ENCODE measurements at places on chromosomes 16 and 17.
A peak's percentile ranks its signal among the peaks of the same experiment; 100 is the strongest.

DNA sequence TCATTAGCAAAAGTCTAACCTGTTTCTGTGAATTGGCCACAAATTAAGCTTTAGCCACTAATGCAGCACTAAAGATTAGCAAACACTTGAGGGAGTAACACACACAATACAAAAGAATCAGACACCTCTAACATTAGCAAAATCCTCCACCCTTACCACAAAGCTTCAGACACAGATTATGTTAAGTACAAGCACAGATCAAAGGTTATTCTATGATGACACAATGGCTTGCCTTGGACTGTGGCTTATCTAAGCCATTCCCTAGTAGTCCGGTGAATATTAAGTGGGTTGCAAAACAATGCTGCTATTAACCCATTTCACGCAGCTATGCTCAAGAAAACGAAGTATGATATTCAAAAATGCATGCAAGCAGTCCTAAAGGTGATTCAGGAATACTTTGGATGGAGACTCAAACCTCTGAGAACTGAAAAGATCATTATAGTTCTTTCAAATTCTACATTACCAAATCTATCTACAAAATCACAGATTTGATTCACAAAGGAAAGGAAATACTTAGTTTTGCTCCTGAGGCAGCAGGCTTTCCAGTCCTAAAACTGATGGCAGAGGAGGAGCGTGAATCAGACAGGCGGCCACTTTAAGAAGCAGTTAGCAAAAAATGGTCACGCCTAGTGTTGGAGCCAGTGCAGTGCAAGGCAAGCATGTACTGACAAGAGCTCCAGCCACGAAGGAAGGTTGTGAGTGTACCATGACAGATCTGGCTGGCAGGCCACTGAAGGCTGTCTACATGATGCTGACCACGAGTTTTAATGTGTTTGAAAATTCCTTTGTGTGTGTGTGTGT is 67.2 kb downstream of the PARN start:
- DNase-seq, result no peak

GRCh38 chr17:77880711-77881450 is 77.6 kb upstream of the TNRC6C start:
- DNase-seq, result peak; percentile 25

DNA sequence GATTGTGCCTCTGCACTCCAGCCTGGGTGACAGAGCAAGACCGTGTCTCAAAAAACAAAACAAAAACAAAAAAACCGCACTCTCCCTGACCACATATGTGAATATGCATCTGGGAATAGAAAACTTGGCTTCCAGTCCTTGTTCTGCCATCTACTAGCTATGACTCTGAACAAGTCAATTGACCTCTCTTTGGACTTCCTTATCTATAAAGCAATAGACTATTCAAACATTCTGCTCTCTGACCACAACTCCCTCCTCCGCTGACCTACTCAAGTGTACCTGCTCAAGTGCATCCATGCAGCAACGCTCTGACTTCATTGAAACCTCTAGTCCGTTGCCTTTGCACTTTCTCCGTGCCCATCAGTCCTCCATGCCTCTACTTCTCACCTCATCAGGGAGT is 52.6 kb upstream of the KDM6B start:
- DNase-seq, result no peak

DNA sequence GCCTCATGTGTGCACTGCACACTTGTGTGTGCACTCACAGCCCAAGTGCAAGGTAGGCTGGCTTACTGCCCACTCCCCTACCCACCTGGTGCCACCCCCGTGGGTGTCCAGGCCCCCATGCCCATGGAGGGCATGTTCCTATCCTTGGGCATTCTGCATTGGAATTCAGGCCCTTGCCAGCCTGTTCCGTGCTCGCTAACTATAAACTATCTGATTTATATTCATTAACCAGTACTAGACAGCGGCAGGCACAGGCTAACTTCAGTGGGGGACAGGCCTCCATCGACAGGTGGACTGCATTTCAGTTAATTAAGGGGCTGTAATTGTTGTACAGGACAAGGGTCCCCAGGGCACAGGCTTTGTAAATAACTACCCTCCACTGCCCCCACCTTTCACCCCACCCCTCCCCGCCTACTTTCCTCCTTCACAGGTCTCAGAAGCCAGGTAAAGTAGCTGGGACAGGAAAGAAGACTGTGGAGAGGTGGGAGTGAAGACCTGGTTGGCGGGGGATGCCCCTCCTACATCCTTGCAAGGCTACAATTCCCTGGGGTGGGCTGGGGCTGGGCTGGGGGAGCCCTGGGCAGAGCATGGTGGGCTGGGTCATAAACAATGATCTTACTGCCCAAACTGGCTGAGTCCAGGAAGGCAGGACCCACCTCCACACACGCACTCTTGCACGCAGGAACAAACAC is 119.0 kb upstream of the LHX1 start:
- no peak for DNase-seq

GRCh38 chr16:89557690-89558490 is 2.6 kb upstream of the RPL13 start:
- no peak for DNase-seq

GRCh38 chr17:80904036-80904753 is 87.4 kb upstream of the CHMP6 start:
- no peak for DNase-seq

DNA sequence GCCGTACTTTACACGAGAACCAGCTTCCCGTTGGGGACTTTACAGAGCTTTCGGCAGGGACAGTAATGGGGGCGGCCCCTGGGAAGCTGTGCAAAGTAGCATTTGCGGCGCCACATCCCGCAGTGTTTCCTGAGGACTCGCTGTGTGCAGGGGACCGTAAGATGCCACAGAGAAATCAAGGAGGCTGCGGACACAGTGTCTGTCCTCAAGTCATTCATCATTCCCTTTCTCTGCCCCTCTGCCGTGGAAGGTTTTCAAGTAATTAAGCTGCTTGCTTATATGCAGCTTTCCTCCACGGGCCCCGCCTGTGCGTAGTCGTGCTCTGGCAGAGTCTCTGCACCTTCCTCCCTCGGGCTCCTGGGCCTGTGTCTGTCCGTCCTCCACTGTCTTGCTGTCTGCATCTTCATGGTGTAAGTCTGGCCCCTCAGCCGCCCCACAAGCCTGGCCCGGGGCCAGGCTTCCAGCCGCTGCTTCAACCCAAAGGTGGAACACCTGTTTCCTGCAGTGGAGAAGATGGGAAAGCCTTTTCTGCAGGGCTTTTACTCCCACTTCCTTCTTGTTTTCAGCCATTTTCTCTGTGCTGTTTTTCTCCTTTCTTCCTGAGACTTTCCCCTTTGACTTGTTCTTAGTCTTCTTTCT is 216.9 kb upstream of the CHMP6 start:
- DNase-seq, result no peak

DNA sequence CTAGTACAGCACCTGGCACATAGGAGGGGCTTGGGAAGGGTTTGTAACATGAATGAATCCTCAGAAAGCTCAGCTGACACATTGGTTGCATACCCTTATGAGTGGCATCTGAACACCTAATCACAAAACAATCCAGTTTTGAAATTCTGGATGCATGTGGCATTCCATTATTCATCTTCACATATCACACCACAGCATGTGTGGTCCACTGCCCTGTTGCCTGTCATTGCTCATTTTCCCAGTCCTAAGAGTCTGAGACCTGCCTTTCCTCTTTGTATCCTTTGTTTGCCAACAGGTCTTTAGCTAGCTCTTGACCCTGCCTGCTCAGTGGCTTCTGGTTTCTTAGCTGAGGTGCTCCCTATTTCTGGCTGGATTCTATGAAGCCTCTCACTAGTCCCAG is 170.8 kb upstream of the ASIC2 start:
- no peak for DNase-seq

DNA sequence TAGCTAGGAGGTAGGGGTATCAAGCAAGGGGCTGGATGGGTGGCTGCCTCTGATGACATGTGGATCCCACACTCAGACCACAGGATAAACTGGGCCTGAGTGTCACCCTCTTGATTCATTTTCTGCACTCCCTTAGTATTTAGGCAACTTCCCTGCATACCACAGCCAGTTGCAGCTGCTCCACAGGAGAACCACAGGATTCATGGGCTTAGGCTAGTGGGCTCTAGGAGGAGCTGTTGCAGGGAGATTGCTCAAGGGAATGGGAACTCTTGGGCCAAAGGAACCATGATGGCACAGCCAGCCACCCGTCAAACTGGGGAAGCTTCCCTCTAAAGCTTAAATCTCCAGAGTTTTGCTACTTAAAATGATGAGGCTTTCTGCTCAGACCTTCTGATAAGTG is 269.7 kb upstream of the ASIC2 start:
- DNase-seq, result no peak

- DNase-seq, result no peak
Measured at GRCh38 chr17:51770027-51770759, 388.3 kb downstream of the CA10 start.

DNA sequence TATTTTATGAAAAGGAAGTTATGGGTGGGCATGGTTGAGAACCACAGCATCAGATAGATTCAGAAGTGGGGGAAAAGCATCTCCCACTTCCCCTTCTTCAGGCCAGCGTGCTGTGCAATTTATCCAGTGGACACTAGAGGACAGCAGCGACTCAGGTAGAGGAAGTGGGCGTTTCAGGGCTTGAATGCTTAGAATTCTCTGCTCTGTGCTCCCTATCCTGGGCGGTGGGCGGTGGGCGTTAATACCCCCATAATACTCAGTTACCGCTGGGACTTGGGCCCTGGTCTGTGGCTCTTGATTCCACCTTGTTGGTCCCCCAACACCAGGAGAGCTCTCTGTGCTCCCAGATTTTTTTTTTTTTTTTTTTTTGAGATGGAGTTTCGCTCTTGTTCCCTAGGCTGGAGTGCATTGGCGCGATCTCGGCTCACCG is 3.7 kb upstream of the LYZL6 start:
- peak; percentile 60 for DNase-seq

DNA sequence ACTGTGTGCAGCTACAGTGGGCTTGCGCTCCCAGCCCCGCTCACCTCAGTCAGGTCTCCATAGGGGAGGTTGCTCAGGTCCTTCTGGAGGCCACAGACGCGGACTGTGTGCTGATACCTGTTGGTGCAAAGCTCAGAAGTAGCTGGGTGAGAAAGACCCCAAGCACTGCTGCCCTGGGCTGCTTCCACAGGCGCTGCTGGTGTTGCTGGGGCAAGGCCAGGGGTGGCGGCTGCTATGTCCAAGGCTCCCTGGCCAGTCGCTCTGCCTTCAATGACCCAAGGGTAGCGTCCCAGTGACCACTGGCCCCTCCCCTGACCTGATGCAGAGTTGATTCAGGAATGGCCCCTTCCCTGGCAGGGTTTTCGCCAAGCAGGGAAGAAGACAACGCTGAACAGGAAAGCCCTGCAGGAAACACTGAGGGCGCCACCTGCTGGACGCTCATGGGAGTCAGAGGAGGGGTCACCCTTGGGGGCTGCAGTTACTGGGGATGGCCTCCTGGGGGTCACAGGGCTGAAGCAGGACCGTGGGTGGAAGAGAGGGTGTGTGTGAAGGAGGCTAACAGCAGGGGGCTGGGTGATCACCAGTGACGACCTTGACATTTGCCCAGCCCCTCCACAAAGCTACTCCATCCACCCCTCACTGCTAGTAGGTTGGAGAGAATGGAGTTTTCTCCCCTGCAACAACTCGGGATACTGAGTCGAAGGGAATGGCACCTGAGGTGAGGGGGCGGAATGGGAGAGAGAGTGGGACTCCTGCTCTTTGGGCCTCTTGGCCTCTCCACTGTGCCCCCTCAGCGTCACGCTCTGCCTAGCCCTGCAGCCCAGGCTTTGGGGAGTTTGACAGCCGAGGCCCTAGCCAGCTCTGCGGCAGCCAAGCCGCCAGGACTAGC is 38.3 kb downstream of the ABCC12 start:
- peak; percentile 51 for DNase-seq

GRCh38 chr17:31460226-31460721 is 68.8 kb downstream of the RAB11FIP4 start:
- DNase-seq, result no peak

DNA sequence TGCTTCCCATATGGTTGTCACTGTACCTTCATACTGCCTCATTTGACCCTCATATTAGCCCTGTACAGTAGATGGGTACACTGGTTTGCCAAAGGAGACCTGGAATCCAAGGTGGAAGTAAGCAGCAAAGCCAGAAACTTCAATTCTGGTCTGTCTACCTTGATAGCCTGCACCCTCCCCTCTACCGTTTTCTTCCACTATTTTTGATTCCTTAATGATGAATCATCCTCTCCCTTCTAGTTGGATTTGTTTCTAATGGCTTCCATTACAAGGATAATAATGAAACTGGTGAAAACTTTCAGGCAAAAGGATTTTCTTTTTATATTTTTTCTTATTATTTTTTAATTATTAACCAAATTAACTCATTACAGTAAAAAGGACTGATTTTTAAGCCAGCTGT is 17.3 kb downstream of the TAC4 start:
- no peak for DNase-seq

GRCh38 chr16:85425074-85425662 is 188.0 kb upstream of the GSE1 start:
- no peak for DNase-seq

GRCh38 chr16:67162506-67163163 is 1.9 kb upstream of the HSF4 start:
- DNase-seq, result no peak

- peak; percentile 74 for DNase-seq
Measured at GRCh38 chr17:30093463-30094147, 23.0 kb upstream of the NSRP1 start.

DNA sequence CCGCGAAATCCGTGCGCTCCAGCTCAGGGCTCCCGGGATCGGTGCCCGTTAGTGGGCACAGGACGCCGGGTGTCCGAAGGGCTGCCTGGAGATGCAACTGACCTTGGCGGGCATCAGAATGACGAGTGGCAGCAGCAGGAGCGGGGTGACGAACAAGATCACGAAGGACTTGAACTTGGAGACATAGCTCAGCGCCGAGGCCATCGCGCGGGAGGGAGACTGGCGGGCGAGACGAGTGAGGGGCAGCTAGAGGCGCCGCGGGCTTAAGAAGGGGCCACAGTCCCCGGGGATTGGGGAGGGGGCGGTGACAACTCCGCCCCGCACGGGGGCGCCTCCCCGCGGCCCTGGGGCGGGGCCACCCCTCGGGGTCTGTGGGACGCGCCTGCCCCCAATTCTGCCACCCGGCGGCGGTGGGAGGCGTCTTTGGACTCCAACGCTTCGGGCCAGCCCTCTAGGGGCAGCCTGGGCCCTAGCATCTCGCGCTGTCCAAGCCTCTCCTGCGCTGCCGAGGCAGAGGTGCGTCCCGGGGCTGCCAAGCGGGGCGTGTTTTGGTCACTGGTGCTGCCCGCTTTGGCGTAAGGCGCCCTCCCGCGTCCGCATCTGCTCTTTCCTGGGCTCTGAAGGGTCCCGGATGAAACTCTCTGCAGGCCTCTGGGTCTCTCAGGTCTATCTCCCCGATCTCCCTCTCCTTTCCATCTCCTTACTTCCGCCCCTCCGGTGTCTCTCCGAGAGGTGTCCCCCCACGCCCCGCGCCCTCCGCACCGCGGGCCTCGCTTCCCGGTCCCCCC is at the start of gene SLC13A5:
SLC13A5 (minus strand) TSS at position 240 of the 788 bp plus-strand sequence; CDS start at position 204, 36 bp downstream.
- DNase-seq, result no peak

DNA sequence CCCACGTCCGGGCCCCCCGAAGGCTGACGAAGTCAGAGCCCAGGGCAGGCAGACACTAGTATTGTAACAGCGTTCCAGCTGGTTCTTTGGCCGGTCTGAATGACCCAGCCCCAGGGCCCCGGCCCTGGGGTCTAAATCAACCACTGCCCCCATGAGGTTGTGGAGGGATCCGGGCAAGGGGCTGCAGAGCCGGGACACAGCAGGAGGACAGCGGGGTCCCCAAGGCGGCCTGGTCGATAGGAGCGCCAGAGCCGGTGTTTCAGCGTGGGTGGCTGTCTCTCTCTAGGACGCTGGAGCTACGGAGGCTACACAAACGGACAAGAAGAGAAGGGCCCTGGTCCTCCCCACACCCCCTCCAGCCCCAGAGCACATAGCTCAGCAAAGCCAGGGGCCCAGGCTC is 101.8 kb downstream of the RBFOX3 start:
- no peak for DNase-seq
